ENCODE measurements at places on chromosomes 5 and 9.

DNA sequence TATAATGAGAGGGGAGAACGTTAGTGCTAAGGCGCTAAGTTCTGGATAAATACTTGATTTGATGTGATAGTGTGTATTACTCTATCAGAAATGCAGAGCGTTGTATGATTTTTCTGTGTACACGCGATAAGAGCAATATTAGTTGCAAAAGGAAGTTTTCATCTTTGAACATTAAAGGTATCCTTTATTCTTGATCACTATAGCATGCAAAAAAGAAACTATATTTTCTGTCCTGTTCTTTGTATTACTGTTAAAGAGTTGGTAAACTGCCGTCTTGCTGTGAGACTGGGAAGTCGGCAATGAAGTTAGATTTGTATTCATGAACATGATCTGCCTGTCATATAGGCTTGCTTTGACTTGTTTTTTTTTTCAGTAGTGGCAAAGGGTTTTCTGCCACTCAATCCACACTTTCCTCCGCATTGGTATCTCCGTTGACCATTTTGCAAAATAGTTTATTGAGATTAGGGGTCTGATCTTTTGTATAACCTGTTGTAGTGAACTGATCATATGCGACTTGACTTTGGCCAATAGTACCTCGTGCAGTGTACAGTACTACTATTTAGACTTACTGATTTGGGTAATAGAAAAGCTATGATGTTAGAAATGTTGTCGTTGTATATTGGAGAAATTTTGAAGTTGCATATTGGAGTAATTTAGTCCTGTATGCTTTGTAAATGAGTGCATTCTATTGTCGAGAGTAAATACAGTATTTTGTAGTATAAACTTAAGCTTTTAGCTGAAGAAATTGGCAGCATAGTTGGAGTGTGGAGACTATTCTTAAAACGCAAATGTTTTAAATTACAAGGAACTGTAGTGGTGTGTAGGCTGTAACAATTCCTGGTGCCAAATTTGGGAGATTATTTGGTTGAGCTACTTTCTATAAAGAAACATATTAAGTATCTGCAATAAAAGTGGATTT is 1.7 kb downstream of the DENND4C start:
- DNase-seq: no peak

- DNase-seq: no peak
Measured at GRCh38 chr9:31535651-31536050, 848.8 kb upstream of the ACO1 start.

DNA sequence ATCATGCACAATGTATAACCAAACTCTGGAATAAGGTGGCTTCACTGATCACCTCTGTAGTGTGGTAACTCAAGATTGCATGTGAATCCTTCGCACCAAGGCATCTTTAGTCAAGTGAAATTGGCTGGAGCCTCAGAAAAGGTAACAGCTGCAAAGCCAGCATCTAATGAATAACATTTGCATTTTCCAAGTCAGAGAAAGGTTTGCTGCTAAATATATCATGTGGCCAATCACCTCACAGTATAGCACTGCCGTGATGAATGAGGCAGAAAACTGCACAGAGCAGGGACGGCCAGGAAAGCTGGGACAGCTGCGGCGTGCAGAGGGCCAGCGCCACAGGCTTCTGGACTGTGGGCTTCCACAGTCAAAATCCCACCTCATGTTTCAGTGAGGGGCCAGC is 18.5 kb downstream of the MRPS27 start:
- no peak for DNase-seq

DNA sequence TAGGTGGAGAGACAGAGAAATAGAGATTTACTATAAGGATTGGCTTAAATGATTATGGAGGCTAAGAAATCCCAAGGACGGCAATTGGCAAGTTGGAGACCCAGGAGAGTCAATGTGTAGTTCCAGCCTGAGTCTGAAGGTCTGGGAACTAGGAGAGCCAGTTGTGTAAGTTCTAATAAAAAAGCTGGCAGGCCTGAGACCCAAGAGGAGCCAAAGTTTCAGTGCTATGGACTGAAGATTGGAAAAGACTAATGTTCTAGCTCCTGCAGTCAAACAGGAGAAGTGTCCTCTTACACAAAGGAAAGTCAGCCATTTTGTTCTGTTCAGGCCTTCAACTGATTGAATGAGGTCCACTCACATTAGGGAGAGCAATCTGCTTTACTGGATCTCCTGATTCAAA is 50.0 kb downstream of the NMUR2 start:
- no peak for DNase-seq

DNA sequence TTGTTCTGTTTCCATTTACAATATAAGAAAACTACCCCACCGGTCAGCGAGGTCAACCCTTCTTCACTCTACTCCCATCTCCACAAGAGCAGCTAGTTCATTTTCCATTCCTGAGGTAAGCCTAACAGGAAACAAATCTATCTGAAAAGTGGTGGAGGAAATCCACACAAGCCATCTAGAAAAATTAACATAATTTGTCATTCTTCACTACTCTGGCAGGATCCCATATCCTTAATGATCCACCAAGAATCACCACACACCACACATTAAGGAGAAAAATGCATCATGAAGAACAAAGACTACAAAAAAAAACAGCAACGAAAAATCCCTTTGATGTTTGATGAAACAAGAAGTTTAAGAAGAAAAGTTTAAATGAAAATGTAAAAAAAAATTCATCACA is 1771.0 kb downstream of the EFNA5 start:
- DNase-seq: no peak

DNA sequence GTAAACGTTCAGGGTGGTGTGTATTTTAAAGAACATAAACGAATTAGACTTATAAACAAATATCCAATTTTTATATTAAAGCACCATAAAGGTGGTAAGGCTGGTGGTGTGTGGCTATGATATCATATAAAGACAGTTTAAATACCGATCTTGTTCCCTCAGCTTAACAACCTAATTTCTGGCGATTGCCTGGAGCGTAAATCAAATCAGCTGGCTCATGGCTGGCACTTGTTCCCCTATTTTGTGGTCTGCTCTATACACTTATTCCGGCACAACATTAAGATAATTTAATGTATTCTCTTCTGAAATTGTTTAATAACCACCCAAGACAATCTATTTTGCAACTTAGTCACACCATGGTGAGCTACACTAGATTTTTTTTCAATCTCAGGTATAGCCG is 2.4 kb upstream of the HAPLN1 start:
- no peak for DNase-seq

Data from GM12891 (cell line).